T-cell (primary cell): ENCODE measurements at places on chromosomes 12 and 14.

- no peak overlapping the region for H3K4me3 ChIP-seq
- H3K27me3 ChIP-seq, result no peaks in the 10 kb centered on the region
- no peak for DNase-seq
- H3K4me1 ChIP-seq, result peaks cover 12% of the 10 kb centered on the region
- H3K36me3 ChIP-seq, result no peaks in the 10 kb centered on the region
Measured at GRCh38 chr12:132477017-132477702, 12.8 kb upstream of the FBRSL1 start.

DNA sequence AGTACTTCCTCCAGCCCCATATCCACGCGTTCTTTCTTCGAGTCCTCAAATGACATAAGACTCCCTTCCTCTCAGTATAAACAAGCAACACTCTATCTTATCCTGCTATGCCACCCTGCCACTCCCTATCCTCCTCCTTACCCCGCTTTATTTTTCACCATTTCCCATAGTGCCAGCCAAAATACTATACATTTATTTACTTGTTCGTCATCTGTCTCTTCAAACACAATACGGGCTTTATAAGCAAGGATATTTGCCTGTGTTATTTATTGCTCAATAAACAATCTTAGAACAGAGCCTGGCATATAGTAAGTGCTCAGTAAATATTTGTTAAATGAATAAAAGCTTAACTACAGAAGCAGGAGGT, 444.9 kb downstream of the EGLN3 start:
- H3K27me3 ChIP-seq, result no peaks in the 10 kb centered on the region
- H3K27ac ChIP-seq, result no peak overlapping the region
- DNase-seq, result no peak
- no peaks in the 10 kb centered on the region for H3K36me3 ChIP-seq

GRCh38 chr14:94158239-94158883, 15.8 kb upstream of the PPP4R4 start:
- no peaks in the 10 kb centered on the region for H3K27me3 ChIP-seq
- H3K36me3 ChIP-seq, result no peaks in the 10 kb centered on the region
- H3K27ac ChIP-seq, result no peak overlapping the region
- peak; percentile 15 for DNase-seq
- no peak overlapping the region for H3K4me3 ChIP-seq
- H3K4me1 ChIP-seq, result peaks cover 6% of the 10 kb centered on the region

GRCh38 chr12:8941691-8942478, 7.6 kb downstream of the M6PR start:
- no peaks in the 10 kb centered on the region for H3K27me3 ChIP-seq
- peaks cover 3% of the 10 kb centered on the region for H3K4me1 ChIP-seq
- H3K36me3 ChIP-seq, result peaks cover 8% of the 10 kb centered on the region
- DNase-seq, result no peak
- no peak overlapping the region for H3K27ac ChIP-seq

- DNase-seq, result no peak
- H3K4me3 ChIP-seq, result no peak overlapping the region
- H3K27ac ChIP-seq, result no peak overlapping the region
- no peaks in the 10 kb centered on the region for H3K27me3 ChIP-seq
- H3K4me1 ChIP-seq, result no peaks in the 10 kb centered on the region
Measured at GRCh38 chr14:39451811-39452210, 19.6 kb upstream of the FBXO33 start.
